ENCODE measurements at places on chromosomes 2 and 18. TPM values are rescaled to one million over a fixed set of nuclear protein-coding genes. Genes with fewer than 3 reads are reported as not detected.

TMEM17 gene
- 8.6 TPM for polyA plus RNA-seq

THOC1 gene
- 12.3 TPM for polyA plus RNA-seq

LYG2 gene
- not detected for polyA plus RNA-seq

CNTNAP5 gene
- polyA plus RNA-seq = 0.02 TPM

DNA sequence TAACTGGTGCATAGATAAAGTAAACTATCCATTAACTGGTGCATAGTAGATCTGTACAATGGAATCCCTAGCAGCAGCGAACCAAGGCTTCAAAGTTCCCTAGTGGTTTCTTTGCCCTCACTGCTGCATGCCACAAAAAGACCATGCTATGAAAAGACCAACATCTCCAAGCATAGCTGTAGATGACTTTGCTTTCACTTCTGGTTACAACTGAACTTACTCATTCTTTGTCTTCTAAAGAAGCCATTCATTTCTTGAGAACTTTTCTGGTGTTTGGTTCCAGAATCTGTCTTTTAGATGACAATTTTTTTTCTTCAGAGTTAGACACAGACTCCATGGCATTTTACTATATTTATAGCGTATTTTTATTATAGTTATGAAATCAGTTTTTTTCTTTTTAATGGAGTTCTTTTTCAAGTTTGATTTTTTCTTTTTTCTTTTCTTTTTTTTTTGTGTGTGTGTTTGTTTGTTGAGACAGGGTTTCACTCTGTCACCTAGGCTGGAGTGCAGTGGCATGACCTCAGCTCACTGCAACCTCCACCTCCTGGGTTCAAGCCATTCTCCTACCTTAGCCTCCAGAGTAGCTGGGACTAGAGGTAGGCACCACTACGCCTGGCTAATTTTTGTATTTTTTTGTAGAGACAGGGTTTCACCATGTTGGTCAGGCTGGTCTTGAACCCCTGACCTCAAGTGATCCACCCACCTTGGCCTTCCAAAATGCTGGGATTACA, 63.6 kb downstream of the SLC35F5 start:
- no peak for DNase-seq

DNA sequence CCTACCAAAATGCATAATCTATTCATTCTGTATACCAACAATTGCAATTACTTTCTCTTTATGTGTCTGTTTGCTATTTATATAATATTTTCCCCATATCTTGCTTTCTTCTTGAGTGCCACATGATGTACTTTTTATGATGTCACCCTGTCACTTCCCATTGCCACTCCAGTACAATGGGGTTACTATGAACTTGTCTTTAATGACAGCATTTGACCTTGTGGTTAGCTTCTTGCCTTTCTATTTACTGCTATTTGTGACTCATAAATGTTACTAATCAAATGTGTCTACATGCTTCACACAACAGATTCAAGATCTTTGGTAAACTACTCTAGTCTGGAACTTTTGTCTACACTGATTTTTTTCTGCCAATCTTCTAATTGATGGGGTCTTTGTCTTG, 486.3 kb downstream of the NR4A2 start:
- no peak for DNase-seq

- no peak for DNase-seq
Observed at GRCh38 chr2:166792808-166793207, 95.5 kb upstream of the XIRP2 start.

LINC00305 gene
- polyA plus RNA-seq = not detected

GRCh38 chr2:26483027-26483326, 5.1 kb upstream of the OTOF start:
- no peak for DNase-seq

TTC31 gene
- 38.0 TPM for polyA plus RNA-seq

GRCh38 chr18:22108674-22109073, 60.7 kb upstream of the GATA6 start:
- no peak for DNase-seq

- DNase-seq = no peak
Observed at GRCh38 chr2:112706170-112706664, 14.6 kb upstream of the NT5DC4 start.

FAM124B gene
- not detected for polyA plus RNA-seq

DNA sequence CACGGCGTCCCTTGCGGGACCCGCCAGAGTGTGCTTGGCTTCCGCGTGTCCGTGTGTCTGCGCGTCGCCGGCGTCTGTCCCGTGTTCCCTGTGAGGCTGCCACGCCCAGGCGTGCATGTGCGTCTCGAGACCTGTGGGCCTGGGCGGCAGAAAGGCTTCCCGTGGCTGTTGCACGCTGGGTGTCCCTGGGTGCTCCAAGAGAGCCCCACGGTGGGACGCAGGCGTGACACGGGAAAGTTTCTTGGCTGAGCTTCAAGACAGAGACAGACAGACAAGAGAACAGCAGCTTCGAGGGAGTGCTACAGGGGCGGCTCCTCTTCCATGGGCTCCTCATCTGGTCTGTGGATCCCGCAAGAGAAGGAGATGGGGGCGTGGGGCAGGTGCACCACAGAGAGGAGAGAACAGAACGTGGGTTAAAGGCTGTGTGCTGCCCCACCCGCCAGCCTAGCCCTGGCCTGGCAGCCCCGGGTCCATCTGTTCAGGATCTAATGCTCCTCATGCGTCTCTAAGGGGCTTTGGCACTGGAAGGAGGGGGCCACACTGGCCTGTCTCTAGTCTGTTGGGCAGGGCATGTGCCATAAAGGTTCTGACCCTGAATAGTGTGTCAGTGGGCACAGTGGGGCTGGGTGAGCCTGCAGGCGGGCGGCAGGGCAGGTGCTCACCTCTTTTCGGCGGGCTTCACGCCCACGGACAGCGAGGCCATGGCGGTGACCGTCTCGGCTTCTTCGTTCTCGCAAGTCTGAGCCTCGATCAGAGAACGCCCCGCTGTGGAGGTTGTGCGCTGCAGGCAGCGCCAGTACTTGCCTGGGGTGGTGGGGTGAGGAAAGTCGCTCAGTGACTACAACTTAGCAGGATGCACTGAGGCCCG, 205.1 kb downstream of the TWIST2 start:
- peak; percentile 17 for DNase-seq

CD8B2 gene
- polyA plus RNA-seq = not detected

- DNase-seq = no peak
Observed at GRCh38 chr2:224134003-224134734, 95.1 kb upstream of the SERPINE2 start.

DNA sequence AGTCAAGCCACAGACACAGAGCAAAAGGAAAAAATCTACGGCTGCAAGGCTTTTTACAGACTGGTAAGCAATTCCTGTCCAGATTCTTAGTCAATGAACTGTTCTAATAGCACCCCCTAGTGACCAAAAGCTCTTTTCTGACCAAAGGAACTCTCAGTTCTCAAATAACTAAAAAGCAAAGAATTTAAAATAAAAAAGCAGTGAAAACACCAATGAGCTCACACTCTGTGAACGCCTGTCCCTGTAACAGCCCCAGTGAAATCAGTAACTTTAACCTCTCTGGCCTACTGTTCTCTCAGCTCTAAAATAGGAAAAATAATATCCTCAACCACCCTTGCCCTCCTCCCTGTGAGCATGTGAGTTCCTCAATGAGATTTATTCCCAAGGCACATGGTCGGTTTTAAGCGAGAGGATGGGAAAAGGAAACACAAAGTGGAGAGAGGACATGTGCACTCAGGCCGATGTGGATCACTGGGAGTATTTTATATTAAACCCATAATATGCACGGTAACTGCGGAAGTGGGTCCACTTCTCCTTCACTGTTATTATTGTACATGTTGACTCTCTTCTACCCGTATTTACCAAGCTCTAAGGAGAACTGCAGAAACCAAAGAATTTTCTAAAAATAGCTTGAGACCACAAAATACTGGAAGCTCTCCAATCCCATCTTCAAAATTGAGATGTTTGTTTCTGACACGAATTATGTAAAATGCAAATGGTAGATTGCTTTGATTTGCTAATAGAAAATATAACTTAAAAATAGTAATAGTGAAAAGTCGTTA, 128.5 kb downstream of the STK39 start:
- DNase-seq = peak; percentile 17
